ENCODE measurements at places on chromosomes 11 and 22. TPM values are rescaled to one million over a fixed set of nuclear protein-coding genes. Genes with fewer than 3 reads are reported as not detected.

Gene CST6
- 0.38 TPM for total RNA-seq

Gene KRTAP5-1
- not detected for total RNA-seq

Gene TST
- 35.2 TPM for total RNA-seq

Gene CXCR5
- total RNA-seq = not detected

Gene POGLUT3
- 27.2 TPM for total RNA-seq

Data from regular cardiac myocyte (primary cell).